Panc1 (cell line): ENCODE measurements at places on chromosomes 12 and 14.

DNA sequence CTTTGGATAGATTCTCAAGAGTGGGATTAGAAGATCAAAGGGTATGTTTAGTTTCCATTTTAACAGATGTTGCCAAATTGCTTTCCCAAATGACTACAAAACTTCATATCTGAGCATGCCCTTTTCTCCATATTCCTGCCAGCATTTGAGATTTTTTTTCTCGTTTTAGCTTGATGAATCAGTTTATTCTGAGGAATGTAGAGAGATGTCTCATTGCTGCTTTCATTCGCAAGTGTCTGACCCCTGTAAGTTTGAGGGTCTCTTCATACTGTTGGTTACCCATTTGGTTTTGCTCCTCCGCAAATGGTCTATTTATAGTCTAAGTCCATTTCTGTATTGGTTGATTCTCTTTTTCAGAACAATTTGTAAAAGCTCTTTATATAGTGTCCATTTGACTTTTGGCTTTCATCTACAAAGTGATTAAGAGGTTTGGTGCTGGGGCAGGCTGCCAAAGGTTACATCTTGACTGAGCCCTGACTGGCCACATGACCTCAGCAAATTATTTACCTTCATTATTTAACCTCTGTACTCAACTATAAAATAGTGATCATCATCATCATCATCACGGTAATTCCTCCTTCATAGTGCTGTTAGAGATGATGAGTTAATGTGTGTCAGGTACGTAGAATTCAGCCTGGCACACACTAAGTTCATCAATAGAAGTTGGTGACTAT, 33.6 kb downstream of the HCAR2 start:
- H3K27ac ChIP-seq, result no peak overlapping the region
- H3K27me3 ChIP-seq, result no peaks in the 10 kb centered on the region
- no peak overlapping the region for H3K4me3 ChIP-seq
- H3K36me3 ChIP-seq, result no peaks in the 10 kb centered on the region
- DNase-seq, result no peak

DNA sequence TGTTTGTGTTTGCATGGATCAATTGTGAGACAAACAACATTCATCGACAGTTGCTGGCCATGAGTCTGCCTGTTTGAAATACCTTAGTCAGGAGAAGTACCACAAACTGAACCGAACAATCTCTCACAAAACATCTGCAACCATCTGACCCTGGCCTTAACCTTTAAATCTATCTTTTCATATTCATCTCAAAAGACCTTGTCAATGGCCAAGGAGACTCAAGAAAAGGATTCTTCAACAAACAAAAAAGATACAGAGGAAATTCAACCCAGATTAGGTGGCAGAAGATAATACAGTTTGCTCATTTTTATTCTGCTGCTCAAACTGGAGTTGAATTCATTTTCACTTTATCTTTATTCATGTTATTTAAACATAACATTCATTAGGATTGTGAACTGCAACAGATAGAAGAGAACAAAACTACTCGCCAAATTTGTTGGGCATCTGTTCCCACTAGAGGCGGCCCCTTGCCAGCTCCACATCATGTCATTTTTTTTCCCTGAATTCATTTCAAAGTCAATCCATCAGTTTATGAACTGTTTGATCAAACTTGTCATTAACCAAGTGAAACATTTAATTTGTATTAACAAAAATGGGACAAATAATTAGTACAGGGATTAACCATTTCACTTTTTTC, 152.3 kb upstream of the OTX2 start:
- no peaks in the 10 kb centered on the region; the same call in 1 of the 2 replicates for H3K36me3 ChIP-seq
- no peak for DNase-seq
- no peak overlapping the region for H3K27ac ChIP-seq
- no peak overlapping the region for H3K4me3 ChIP-seq
- no peaks in the 10 kb centered on the region for H3K27me3 ChIP-seq
- no peaks in the 10 kb centered on the region for H3K4me1 ChIP-seq

GRCh38 chr12:9960590-9960989, 10.6 kb upstream of the CLEC12A start:
- no peak overlapping the region for H3K27ac ChIP-seq
- H3K36me3 ChIP-seq, result no peaks in the 10 kb centered on the region
- DNase-seq, result no peak
- H3K27me3 ChIP-seq, result no peaks in the 10 kb centered on the region

GRCh38 chr12:71174146-71174545, 16.3 kb upstream of the TSPAN8 start:
- no peak overlapping the region for H3K4me3 ChIP-seq
- no peak overlapping the region for H3K27ac ChIP-seq
- DNase-seq, result no peak
- no peaks in the 10 kb centered on the region for H3K36me3 ChIP-seq
- no peaks in the 10 kb centered on the region for H3K27me3 ChIP-seq

- H3K4me3 ChIP-seq, result no peak overlapping the region
- no peak overlapping the region for H3K27ac ChIP-seq
- H3K4me1 ChIP-seq, result no peaks in the 10 kb centered on the region
- H3K27me3 ChIP-seq, result no peaks in the 10 kb centered on the region
- DNase-seq, result no peak
Observed at GRCh38 chr12:16030744-16031143, 119.6 kb downstream of the DERA start.

- no peak overlapping the region for H3K4me3 ChIP-seq
- no peak overlapping the region for H3K27ac ChIP-seq
- H3K36me3 ChIP-seq, result no peaks in the 10 kb centered on the region
- no peak for DNase-seq
Observed at GRCh38 chr12:57098546-57098945, 9.6 kb downstream of the NAB2 start.

DNA sequence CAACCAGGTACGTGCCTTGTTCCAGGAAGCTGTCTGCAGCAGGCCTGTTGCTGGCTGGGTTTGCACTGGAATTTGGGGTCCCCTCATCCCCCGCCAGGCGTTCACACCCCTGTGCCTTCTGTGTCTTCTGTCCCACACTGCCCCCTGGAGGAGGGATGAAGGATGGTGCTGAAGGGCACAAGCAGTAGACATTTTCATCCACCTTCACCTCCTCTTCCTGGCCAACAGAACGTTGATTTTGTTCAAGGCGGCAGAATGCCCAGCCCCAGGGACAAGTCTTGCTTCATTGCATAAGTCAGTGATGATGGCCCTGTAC, 122.1 kb downstream of the CALM1 start:
- no peaks in the 10 kb centered on the region for H3K36me3 ChIP-seq
- DNase-seq, result no peak
- H3K27me3 ChIP-seq, result no peaks in the 10 kb centered on the region
- H3K4me3 ChIP-seq, result no peak overlapping the region
- peaks cover 3% of the 10 kb centered on the region for H3K4me1 ChIP-seq

DNA sequence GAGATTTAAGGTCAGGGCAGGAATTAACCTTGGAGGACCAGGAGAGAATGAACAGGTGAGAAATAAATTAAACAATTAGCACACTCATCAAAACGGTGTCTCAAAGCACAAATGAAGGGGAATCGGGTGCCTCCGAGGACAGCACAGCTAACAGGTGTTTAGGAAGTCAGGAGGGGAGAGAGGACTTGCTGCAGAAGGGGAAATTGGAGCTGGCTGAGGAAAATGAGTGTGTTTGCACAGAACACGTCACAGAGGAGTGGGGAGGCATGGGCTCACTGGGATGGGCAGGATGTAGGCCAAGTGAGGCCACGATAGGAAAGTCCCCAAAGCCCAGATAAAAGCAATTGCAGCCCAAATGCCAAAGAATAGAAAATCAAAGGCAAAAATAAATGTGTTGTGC, 121.7 kb downstream of the ZNF664 start:
- H3K4me3 ChIP-seq, result no peak overlapping the region
- H3K4me1 ChIP-seq, result no peaks in the 10 kb centered on the region
- H3K36me3 ChIP-seq, result no peaks in the 10 kb centered on the region

DNA sequence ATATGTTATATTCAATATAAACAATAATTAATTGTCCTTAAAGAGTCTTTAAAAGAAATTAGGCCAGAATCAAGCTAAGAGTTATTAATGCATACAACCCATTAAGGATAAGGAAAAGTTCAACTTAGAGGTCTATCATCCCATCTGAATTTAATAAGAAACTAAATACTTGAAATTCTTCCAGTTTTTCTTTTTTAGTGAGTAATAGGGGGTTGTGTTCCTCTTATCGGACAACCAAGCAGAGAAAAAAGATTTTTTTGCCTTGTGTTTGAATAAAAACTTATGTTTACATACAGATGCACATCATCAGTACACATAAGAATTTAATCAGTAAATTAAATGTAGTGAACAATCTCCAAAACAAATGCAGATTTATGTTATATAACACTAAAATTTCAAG, 32.5 kb downstream of the PAWR start:
- no peak overlapping the region for H3K4me3 ChIP-seq
- no peaks in the 10 kb centered on the region for H3K36me3 ChIP-seq
- peak overlapping the region; percentile 55; the same call in 1 of the 2 replicates for H3K27ac ChIP-seq
- H3K4me1 ChIP-seq, result peaks cover 47% of the 10 kb centered on the region

GRCh38 chr12:96497855-96498254, 8.5 kb downstream of the CFAP54 start:
- no peaks in the 10 kb centered on the region for H3K27me3 ChIP-seq
- H3K4me1 ChIP-seq, result 0 out of 2 replicates have a peak, but pooled peaks cover 3% of the 10 kb centered on the region
- no peaks in the 10 kb centered on the region for H3K36me3 ChIP-seq
- H3K27ac ChIP-seq, result no peak overlapping the region

- H3K27ac ChIP-seq, result no peak overlapping the region
- no peaks in the 10 kb centered on the region for H3K27me3 ChIP-seq
- no peaks in the 10 kb centered on the region for H3K4me1 ChIP-seq
- H3K4me3 ChIP-seq, result no peak overlapping the region
Observed at GRCh38 chr14:63966407-63966806, 113.6 kb downstream of the SYNE2 start.

- no peak overlapping the region for H3K4me3 ChIP-seq
- no peaks in the 10 kb centered on the region for H3K27me3 ChIP-seq
- DNase-seq, result peak; percentile 12
Observed at GRCh38 chr12:78562368-78563205, 302.0 kb upstream of the SYT1 start.

DNA sequence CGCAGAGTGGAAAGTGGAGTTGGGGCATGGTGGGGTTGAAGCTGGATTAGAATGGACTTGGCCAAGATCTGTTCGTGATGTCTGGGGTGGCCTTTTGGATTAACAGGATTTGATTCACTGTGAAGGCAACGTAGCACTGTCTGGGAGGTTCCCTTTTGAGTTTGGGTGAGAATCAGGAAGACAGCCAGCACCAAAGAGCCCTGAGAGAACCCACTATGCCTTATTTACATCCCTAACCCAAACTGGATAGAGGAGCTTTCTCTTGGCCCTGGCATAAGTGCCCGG, 269.6 kb downstream of the ZFP36L1 start:
- H3K27ac ChIP-seq, result peak overlapping the region; percentile 39; the same call in 1 of the 2 replicates
- no peak overlapping the region for H3K4me3 ChIP-seq
- no peak for DNase-seq

- no peak for DNase-seq
- no peaks in the 10 kb centered on the region for H3K27me3 ChIP-seq
- no peaks in the 10 kb centered on the region for H3K4me1 ChIP-seq
Observed at GRCh38 chr14:33070475-33070874, 131.8 kb downstream of the NPAS3 start.

- H3K27me3 ChIP-seq, result no peaks in the 10 kb centered on the region
- no peak overlapping the region for H3K4me3 ChIP-seq
- no peak overlapping the region for H3K27ac ChIP-seq
- no peaks in the 10 kb centered on the region for H3K36me3 ChIP-seq
- no peak for DNase-seq
- peaks cover 28% of the 10 kb centered on the region for H3K4me1 ChIP-seq
Observed at GRCh38 chr14:100246809-100247428, 8.0 kb downstream of the YY1 start.

- no peaks in the 10 kb centered on the region for H3K36me3 ChIP-seq
- H3K27me3 ChIP-seq, result no peaks in the 10 kb centered on the region
- DNase-seq, result peak; percentile 77
- H3K4me1 ChIP-seq, result no peaks in the 10 kb centered on the region
- H3K27ac ChIP-seq, result no peak overlapping the region
Observed at GRCh38 chr12:24909667-24910066, 39.2 kb downstream of the BCAT1 start.

DNA sequence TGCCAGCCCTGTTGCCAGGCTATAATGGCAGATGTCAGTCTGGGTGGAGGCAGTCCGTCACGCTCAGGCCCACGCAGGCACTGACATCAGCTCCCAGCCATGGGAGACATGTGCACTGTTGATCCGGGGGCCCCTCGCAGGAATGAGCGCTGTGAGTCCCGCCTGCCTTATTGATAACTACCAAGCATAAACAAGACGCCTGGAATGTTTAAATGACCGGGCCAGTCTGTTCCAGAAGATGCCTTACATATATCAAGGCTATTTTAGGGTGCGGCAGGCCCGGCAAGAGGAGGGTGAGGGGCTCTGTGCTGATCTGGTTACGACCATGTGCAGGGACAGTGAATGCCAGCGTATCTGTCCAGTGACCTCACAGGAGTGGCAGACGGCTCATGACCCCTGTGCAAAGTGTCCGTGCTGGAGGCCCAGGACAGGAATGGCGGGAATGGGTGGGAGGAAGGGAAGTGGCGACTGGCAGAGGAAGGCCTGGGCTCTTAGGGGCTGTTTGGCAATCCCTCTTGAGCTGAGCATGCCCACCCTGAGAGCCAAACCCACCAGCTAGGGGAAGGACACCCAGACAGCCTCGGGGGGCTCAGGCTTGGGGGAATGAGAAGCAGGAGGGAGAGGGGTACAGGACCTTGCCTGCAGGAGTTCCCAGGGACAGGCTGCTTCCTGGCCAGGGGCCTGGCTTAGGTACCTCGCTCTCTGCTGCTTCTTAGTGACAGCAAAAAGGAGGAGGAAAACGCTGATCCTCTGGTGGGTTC, 49.3 kb downstream of the DLK1 start:
- H3K36me3 ChIP-seq, result no peaks in the 10 kb centered on the region
- H3K4me3 ChIP-seq, result no peak overlapping the region
- H3K4me1 ChIP-seq, result no peaks in the 10 kb centered on the region

DNA sequence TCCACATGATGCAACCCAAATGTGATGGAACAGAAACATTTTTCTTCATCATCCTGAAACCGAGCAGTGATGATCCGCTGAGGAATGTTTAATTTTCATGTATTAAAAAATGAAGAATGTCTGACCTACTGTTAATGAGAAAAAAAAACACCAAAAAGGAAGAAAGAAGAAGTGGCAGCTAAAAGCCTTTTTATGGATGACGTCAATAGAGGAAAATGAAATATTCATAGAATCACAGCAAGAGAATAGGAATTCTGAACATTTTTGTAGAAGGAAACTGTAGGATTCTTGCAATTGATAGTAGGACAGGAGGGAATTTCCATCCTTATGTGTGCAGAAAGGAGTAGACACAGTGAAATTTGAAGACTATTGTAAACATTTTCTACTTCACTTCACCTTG, 112.9 kb downstream of the PRKCH start:
- no peaks in the 10 kb centered on the region for H3K27me3 ChIP-seq
- no peak for DNase-seq
- H3K36me3 ChIP-seq, result no peaks in the 10 kb centered on the region

DNA sequence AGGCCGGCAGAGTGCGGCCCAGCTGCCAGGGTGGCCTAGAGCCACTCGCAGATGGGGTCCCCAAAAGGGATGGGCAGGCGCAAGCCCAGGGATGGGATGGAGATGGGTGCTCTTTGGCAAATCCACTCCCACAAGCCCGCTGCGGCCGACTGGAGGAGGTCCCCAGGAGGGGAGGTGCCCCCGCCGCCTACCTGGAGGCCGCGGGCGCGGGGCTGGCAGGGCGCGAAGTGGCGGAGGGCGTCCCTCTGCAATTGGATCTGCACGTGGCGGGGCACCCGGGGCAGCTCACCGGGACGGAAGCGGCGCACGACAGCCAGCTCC, 730 bp downstream of the PPP1R3E start:
- no peaks in the 10 kb centered on the region for H3K27me3 ChIP-seq
- no peak for DNase-seq
- H3K27ac ChIP-seq, result peak overlapping the region; percentile 63
- H3K36me3 ChIP-seq, result peaks cover 2% of the 10 kb centered on the region; the same call in 1 of the 2 replicates

GRCh38 chr12:88300931-88301330, 158.8 kb downstream of the TMTC3 start:
- H3K27ac ChIP-seq, result no peak overlapping the region
- H3K4me1 ChIP-seq, result no peaks in the 10 kb centered on the region; the same call in 1 of the 2 replicates
- no peaks in the 10 kb centered on the region for H3K36me3 ChIP-seq
